ENCODE measurements at places on chromosomes 6 and 20.

- peak; percentile 70 for DNase-seq
These were observed 35.4 kb upstream of the MAPK13 start for GRCh38 chr6:36094753-36095496.

GRCh38 chr6:155132617-155133016, 131.2 kb upstream of the CLDN20 start:
- no peak for DNase-seq

DNA sequence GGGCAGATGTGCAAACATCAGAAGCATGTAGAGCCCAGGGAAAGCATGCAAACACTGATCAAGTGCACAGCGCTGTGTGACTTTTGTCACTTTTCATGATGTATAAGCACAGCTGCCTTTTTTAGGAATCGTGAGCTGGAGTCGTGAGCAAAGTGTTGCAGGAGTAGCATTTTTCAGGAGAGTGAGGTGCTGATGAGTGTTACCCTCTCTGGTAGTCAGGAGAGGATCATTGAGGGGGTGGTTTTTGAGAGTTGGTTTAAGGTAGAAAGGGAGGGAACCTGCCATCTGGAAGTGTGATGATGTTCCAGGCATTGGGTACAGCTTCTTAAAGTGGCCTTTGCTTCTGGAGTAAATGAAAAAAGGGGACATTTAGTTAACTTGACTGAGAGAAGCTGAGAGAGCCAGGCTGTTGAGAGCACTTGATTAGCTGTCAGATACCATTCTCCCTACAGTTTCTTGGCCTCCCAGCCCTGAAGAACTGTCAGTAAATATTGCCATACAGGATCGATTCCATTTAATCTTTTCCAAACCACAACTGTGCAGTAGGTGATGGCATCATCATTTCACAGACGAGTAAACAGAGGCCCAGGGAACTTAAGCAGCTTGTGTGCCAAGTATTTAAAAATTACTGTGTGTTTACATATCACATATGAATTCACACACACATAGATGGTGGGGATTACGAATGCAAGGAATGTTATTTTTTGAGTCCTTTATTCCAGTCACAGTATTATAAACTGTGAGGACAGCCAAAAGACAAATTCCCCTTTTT, 28.9 kb downstream of the TPD52L1 start:
- no peak for DNase-seq

GRCh38 chr20:16209951-16210361, 363.3 kb downstream of the KIF16B start:
- DNase-seq, result no peak

DNA sequence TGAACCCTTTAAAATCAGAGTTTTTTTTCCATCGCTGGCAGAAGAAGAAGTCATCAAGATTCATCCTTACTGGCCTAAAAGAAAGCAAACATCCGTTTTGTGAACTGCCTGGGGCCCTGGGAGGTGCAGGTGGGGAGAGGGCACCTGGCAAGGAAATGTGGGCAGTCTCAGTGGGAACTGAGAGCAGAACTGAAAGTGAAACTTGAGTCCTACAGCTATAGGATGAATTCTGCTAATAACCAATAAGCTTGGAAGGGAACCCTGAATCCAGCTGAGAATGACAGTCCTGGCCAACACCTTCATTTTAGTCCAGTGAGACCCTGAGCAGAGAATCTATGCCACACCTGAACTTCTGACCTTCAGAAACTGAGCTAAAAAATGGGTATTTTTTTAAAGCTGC, 130.1 kb upstream of the ASCC3 start:
- DNase-seq, result peak; percentile 9

- DNase-seq, result no peak
These were observed 328.6 kb upstream of the JARID2 start for GRCh38 chr6:14917109-14917910.

DNA sequence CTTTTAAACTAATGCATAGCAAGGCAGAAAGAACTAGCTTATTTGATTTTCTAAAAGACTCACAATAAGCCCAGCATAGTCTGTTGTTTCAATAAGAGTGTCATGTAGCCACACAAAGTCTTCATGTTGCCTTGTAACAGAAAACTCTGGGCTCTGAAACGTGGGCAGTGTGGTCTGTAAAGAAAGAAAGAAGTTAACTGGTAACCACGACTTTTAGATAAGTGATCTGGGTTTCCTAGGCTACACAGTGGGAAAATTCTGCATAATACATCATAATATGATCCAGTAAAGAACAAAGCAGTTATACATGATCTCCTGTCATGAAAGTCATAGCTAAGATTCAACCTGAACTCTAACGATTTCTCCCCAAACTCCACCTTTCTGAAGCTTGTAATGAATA, 13.3 kb downstream of the SNX5 start:
- no peak for DNase-seq

DNA sequence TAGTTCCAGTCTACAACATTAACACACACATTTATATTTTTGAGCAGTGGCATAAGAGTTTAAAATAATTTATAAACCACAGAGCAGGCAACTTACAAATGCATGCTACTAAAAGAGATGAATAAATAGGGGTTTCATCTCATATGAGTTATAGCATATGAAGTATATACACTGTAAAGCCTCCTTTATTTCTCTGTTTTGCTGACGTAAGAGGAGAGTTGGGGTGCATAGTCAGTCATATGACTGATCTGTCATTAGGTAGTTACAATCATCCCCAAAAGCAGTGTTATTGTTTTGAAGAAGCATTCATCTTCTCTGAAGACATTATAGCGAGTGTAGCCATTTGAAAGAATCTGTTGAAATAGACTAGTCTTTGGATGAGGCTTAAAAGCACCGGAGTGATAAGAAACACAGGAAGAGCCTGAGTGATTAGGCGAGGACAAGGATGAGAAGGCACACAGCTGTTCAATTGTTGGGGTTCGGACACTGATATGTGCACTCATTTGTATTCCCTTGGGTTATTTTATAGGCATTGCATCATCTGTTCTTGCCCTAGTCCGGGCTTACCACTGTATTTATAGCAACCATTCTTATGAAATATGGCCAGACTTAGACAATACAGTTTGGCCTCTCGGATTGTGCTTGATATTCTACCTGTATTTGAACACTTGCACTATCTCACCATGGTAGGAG, 325.7 kb downstream of the SAMD5 start:
- DNase-seq, result no peak

GRCh38 chr20:10877342-10877741, 203.5 kb upstream of the JAG1 start:
- DNase-seq, result no peak

GRCh38 chr6:132726608-132726975, 12.7 kb upstream of the VNN1 start:
- no peak for DNase-seq

DNA sequence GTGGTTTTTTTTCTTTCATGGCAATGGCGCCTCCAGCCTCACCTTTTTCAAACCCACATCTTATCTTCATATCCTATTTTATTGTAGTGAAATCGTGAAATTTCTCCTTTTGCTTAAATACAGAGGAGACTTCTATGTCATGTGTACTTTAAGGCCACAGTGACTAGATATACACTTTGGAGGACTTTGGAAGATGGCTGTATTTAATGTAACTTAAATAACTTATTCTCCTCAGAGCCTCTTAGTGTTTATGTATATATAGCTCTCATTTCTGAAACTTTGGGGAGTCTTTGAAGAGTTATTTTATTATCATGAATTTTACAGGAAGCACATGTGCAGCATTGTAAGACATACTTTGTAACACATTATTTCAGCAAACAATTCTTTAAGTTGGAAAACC, 968 bp downstream of the LAMA2 start:
- no peak for DNase-seq

GRCh38 chr6:140915551-140915950, 1217.2 kb upstream of the GJE1 start:
- DNase-seq, result no peak

DNA sequence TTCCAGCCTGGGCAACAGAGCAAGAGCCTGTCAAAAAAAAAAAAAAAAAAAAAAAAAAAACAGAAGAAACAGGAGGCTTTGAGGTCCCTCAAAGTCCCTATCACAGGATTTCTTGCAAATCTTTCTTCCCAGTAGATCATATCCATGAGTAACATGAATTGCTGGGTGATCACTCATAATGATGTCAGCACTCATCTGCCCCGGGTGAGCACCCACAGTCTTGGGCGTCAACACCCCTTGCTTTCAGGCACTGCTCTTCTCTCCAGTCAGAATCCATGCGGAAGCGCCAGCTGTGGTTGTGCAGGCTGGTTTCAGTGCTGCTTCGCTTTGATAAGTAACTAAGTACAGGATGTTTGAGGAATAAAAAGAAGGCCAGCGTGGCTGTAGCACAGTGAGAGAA, 40.2 kb upstream of the INSM1 start:
- DNase-seq, result no peak

- no peak for DNase-seq
These were observed 31.6 kb upstream of the SNX9 start for GRCh38 chr6:157791450-157791849.

DNA sequence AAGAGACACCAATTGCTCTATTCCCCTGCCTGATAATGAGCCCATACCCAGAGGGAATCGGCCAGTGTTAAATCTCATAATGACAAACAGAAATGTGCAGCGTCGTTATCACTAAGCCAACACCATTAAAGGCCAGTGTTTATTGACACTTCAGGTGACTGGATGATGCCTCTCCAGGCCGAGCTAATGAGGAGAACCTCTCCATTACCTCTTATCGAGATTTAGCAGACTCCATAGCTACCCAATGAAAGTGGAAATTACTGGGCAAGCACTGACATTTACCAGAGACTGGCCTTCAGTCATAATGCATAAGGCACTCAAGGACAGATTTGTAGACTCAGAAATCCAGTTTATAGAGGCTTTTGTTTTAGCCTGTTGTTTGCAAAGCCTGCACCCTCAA, 669.5 kb downstream of the MAFB start:
- DNase-seq, result no peak

DNA sequence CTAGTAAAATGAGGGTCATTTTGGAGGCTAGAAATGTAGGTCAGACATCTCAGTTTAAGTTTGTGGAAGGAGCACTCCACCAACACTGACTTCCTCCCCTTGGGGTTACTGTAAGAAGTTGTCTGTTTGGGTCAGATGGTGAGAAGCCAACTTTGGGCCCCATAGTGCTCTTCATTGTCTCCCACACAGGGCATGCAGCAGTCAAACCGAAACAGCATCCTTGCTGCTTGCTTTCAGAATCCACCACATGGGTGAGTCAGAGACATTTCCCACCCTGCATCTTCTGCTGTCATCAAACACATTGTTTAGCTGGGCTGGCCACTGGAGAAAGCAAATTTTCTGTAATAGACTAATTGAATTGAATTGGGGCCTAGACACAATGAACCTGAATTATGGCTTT, 16.8 kb downstream of the IL17F start:
- DNase-seq, result no peak

- DNase-seq, result no peak
These were observed 13.1 kb downstream of the CYB5R4 start for GRCh38 chr6:83872386-83873118.
